ENCODE measurements at places on chromosomes 7 and 10.
A peak's percentile ranks its signal among the peaks of the same experiment; 100 is the strongest.

DNA sequence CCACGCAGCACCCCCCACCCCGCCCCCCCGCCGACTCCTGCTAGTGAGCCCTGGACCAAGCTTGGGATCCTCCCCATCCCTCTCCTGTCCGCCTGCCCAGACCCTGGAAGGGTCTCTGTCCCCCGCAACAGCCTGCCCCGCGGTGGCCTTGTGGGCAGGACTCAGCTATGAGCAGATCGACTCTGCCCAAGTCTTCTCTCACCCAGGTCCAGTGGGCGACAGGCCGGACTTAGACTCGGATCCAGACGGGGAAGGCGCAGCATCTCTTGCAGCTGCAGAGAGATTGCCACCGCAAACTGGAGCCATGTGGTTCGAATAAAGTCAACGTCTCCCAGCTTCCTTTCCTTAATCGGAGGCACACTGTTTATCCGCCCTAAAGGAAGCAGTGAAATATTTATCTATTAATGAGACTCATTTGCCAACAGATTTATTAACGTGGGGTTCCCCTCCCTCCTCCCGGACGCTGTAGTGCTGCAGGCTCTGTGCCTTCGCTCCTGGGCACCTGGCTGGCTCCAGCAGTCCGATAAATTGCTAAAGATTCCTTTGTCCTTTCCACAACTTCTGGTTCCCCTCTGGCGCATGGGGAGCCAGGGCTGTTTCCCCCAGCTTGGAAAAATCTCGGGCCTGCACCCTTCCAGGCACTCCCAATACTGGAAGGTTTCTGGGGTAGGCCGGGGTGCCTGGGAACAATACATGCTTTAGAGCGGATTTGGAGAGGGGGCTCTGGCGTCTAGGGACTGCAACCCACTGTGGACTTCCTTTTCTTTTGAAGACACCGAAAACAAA lies 634 bp upstream of the HOXA7 start:
- no peaks in the 10 kb centered on the region for H3K36me3 ChIP-seq
- H3K4me3 ChIP-seq = peak overlapping the region; percentile 37
- peaks cover 32% of the 10 kb centered on the region for H3K4me1 ChIP-seq
- DNase-seq = no peak

- no peak overlapping the region for H3K27ac ChIP-seq
- no peaks in the 10 kb centered on the region for H3K36me3 ChIP-seq
- H3K4me1 ChIP-seq = no peaks in the 10 kb centered on the region
- no peak for DNase-seq
Measured at GRCh38 chr10:63829020-63829419, 307.8 kb downstream of the REEP3 start.

DNA sequence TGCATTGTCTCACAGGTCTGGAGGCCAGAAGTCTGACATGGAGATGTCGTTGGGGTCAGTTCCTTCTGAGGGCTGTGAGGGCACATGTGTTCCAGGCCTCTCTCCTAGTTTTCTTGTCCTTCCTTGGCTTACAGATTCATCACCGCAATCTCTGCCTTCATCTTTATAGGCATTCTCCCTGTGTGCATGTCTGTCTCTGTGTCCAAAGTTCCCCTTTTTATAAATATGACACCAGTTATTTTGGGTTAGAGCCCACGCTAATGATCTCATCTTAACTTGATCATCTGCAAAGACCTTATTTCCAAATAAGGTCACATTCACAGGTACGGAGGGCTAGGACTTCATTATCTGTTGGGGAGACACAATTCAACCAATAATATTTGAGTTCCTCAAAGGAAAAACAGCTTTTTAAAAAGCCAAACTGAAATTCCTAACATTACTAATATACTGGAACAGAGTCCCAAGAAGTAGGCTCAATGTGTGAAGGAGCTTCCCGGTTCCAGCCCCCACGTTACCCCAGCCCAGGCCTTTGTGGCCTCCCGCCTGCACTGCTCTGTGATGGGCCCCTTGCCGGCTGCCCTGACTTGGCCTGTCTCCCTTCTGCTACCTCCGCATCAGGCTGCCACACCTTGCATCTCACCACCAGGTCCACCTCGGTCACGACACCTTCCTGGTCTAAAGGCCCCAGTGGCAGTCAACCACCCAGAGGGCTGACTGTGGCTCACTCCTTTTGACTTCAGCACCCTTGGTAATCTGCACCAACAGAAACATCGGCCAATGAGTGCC lies 142.7 kb downstream of the KCNMA1 start:
- no peak overlapping the region for H3K4me3 ChIP-seq
- no peaks in the 10 kb centered on the region for H3K27me3 ChIP-seq
- H3K4me1 ChIP-seq = peaks cover 49% of the 10 kb centered on the region
- H3K27ac ChIP-seq = no peak overlapping the region
- no peaks in the 10 kb centered on the region for H3K36me3 ChIP-seq

DNA sequence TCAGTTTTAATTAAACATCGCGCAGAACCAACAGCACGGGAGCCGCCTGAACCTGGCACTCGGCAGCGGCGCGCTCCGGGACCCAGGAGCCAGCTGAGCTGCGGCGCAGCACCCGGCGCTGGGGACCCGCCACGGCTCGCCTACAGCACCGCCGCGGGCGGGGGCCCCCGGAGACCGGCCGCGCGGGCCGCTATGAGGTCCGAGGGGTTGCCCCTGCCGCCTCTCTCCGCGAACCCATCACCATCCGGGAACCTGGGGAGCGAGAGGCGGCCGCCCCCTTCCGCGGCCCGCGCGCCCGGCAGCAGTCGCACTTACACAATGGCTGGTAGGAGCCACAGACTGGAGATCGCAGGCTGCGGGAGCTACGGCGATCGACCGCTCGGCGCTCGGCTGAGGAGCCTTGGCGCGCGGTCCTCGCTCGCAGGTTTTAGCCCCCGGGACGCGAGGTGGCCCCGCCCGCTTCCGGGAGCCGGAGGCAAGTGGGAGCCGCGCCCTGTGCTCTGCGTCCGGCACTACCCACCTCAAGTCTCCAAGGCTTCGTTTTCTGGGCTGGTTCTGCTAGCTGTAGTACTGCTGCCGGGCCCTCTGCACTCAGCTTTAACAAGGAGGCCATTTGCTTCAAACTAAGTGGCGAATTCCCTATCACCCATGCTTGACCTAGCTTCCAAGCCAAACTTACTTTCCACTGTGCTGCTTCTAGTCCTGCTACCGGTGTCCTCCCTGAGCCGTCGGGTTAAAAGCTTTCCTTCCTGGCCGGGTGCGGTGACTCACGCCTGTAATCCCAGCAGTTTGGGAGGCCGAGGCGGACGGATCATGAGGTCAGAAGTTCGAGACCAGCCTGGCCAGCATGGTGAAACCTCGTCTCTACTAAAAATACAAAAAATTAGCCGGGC lies at the start of gene TPK1:
Gene TPK1 (minus strand): TSS at position 402 of the 893 bp plus-strand sequence. CDS start 451 bp downstream, outside the sequence.
- DNase-seq = peak; percentile 71
- peak within 1 kb of the TSS; percentile 97 for H3K27ac ChIP-seq
- peaks cover 9% of the 10 kb centered on the region for H3K4me1 ChIP-seq
- H3K4me3 ChIP-seq = peak within 1 kb of the TSS; percentile 75
- H3K27me3 ChIP-seq = no peaks in the 10 kb centered on the region
